ENCODE measurements at places on chromosomes 2 and 18.
A peak's percentile ranks its signal among the peaks of the same experiment; 100 is the strongest.

- no peak for DNase-seq
- no peaks in the 10 kb centered on the region for H3K36me3 ChIP-seq
- no peaks in the 10 kb centered on the region for H3K27me3 ChIP-seq
- H3K4me3 ChIP-seq, result no peak overlapping the region
These were observed 35.0 kb downstream of the TMEFF2 start for GRCh38 chr2:192159736-192160135.

DNA sequence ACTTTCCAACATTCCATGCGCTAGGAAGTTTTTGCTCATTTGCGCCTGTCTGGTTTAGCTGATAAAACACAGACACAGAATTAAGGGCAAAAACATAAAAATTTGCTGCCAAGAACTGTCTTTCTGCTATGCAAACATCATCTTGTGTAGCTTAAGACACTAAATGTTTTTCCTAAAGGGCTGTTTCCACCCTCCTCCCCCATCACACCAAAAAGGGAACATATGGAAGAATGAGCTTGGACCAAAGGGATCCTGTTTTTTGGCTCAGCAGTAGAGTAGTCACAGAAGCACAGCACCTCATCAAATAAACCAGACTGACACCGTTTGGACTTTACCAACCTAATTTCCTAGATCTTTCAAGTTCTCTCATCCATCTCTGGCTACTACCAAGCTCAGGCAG, 210.1 kb downstream of the ZNF521 start:
- no peaks in the 10 kb centered on the region for H3K4me1 ChIP-seq
- no peak overlapping the region for H3K4me3 ChIP-seq
- no peaks in the 10 kb centered on the region for H3K36me3 ChIP-seq
- no peak overlapping the region for H3K27ac ChIP-seq
- no peak for DNase-seq
- H3K27me3 ChIP-seq, result no peaks in the 10 kb centered on the region

DNA sequence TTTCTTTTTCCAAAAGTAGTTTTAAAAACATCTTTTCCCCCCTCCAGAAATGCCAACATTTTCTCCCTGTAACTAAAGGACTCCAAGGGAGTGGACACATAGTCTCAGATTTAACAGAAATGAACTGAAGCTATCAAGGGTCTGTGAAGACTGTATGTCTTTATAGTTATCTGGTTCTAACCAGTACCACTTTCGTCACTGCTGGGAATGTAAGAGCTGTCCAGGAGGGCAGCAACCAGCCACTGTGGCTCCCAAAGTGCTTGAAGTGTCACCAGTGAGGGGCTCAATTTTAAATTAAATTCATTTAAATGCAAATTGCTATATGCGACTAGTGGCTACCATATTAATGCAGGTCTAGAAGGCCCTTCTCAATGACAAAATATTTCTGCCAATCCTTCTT, 15.0 kb downstream of the RNF149 start:
- DNase-seq, result no peak
- H3K27ac ChIP-seq, result no peak overlapping the region
- no peaks in the 10 kb centered on the region for H3K27me3 ChIP-seq
- peaks cover 11% of the 10 kb centered on the region for H3K4me1 ChIP-seq

DNA sequence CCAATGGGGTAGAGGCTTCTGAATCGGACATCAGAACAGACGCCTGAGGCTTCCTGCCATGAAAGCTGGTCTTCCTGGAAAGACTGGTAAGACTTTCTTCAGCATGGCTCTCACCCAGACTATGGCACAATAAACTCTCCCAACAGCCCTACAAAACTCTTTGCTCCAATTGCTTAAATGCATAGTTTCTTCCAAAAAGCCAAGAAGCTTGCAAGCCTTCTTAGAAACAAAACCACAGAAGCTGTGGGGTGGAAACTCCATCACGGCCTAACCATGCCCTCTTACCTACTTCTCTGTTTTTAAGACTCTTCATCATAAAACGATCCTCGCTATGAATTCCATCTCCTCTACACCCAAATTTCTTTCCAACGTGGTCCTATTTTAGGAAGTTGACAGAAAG, 48.2 kb downstream of the PAX8 start:
- H3K4me1 ChIP-seq, result no peaks in the 10 kb centered on the region
- H3K36me3 ChIP-seq, result no peaks in the 10 kb centered on the region
- H3K27me3 ChIP-seq, result no peaks in the 10 kb centered on the region

DNA sequence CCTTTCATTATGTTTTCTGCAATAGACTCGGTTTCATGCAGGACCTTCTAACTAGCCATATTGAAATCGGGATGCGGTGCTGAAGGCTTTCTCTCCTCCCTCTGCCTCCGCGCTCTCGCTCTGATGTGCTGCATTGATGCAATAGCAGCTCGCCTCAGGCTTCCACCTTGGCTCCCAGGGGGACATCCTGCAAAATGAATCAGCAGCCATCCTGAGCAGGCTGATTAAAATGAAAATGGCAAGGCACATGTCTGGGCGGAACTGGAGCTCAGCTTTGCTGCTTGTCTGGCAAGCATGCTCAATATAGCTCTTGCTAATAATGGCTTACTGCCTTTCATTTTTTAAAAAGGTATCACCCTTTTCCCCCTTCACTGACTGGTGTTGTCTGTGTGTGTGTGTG, 806 bp upstream of the MYT1L start:
- no peak for DNase-seq
- no peaks in the 10 kb centered on the region for H3K4me1 ChIP-seq
- no peak overlapping the region for H3K27ac ChIP-seq
- H3K36me3 ChIP-seq, result no peaks in the 10 kb centered on the region

- H3K27ac ChIP-seq, result no peak overlapping the region
- no peak overlapping the region for H3K4me3 ChIP-seq
- H3K36me3 ChIP-seq, result no peaks in the 10 kb centered on the region
- no peak for DNase-seq
- H3K27me3 ChIP-seq, result no peaks in the 10 kb centered on the region
These were observed 390.4 kb downstream of the SOX11 start for GRCh38 chr2:6082625-6083018.

GRCh38 chr2:201794294-201794693, 12.0 kb upstream of the CDK15 start:
- DNase-seq, result no peak
- H3K27ac ChIP-seq, result no peak overlapping the region
- H3K27me3 ChIP-seq, result no peaks in the 10 kb centered on the region
- H3K36me3 ChIP-seq, result no peaks in the 10 kb centered on the region

GRCh38 chr18:72174972-72175649, 369.0 kb downstream of the CBLN2 start:
- DNase-seq, result no peak
- no peak overlapping the region for H3K27ac ChIP-seq
- H3K36me3 ChIP-seq, result no peaks in the 10 kb centered on the region
- no peaks in the 10 kb centered on the region for H3K4me1 ChIP-seq
- no peak overlapping the region for H3K4me3 ChIP-seq

DNA sequence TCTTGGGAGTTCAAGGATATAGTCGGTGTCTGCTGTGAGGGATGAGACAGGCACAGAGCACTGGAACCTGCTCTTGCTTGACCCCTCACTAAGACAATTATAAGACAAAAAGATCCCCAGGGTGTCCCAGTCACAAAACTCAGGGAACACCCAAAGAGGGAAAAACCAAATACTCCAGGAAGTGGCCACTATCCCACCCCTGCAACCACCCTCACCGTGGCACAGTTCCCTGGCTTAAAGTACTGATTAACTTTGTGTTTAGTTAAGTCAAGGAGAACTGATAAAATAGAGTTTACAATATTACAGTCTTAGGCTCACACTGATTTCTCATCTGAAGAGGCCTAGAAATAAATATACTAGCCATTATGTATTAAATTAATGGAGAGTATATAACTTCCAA, 13.5 kb downstream of the IL36B start:
- no peak overlapping the region for H3K4me3 ChIP-seq
- no peak for DNase-seq
- no peak overlapping the region for H3K27ac ChIP-seq
- no peaks in the 10 kb centered on the region for H3K36me3 ChIP-seq

DNA sequence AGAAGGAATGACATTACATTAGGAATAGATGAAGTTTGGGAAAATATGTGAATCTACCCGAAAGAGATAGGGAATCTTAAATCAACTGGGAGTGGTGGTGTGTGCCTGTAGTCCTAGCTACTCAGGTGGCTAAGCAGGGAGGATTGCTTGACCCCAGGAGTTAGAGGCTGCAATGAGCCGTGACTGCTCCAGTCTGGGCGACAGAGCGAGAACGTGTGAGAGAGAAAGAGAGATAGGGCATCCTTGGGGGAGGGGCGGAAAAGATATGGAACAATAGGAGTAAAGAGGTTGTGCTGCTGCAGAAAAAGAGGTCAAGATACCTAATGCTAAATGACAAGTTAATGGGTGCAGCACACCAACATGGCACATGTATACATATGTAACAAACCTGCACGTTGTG, 47.1 kb upstream of the ADAM23 start:
- no peaks in the 10 kb centered on the region for H3K27me3 ChIP-seq
- H3K27ac ChIP-seq, result no peak overlapping the region
- H3K4me3 ChIP-seq, result no peak overlapping the region
- DNase-seq, result no peak
- no peaks in the 10 kb centered on the region for H3K4me1 ChIP-seq
- H3K36me3 ChIP-seq, result no peaks in the 10 kb centered on the region

DNA sequence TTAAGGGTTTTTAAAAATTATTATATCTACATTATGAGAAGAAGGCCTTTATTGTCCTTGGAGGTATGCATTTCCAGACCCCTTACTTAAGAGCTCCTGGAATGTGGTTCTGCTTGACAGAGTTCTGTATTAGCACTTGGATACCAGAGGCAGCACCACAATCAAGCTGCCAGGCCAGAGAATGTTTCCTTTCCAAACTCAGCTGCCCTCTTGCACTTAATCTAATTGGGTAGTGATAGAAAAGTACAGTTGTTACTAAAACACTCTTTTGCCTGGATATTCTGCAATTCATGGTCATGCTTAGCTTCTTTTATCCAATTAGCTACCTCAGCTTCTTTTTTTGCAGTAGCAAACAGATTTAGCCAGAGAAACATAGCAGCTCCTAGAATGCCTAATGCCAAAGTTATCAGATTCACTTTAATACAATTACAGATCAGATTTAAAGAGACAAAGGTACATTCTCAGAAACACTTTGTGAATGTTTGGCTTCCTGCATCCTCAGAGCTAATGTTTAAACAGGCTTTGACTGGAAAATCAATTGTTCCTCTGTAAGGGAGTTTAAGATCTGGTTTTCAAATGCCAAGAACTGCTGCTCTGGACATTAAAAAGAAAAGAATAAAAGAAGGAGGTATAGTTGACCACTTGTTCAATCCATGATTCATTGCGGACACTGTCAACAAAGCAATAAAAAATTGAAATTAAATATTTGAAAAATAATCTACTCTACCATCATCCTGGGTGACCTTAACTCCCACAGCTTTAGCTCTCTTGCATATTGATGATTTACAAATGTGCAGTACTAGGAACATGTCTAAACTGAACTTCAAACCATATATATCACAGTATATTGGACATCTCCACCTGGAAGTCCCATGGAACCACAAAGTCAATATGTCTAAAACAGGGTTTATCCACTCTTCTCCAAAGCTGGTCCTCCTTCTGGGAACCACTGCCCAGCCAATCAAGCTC, 12.8 kb downstream of the NOSTRIN start:
- DNase-seq, result no peak
- no peaks in the 10 kb centered on the region for H3K4me1 ChIP-seq
- H3K36me3 ChIP-seq, result no peaks in the 10 kb centered on the region
- H3K4me3 ChIP-seq, result no peak overlapping the region
- H3K27ac ChIP-seq, result no peak overlapping the region

GRCh38 chr18:39487932-39488331, 1922.3 kb upstream of the CELF4 start:
- H3K4me1 ChIP-seq, result no peaks in the 10 kb centered on the region
- H3K36me3 ChIP-seq, result no peaks in the 10 kb centered on the region
- no peak overlapping the region for H3K27ac ChIP-seq
- DNase-seq, result no peak
- no peak overlapping the region for H3K4me3 ChIP-seq

- H3K36me3 ChIP-seq, result peaks cover 4% of the 10 kb centered on the region
- H3K4me1 ChIP-seq, result no peaks in the 10 kb centered on the region
- H3K4me3 ChIP-seq, result no peak overlapping the region
- H3K27me3 ChIP-seq, result no peaks in the 10 kb centered on the region
- DNase-seq, result peak; percentile 11
These were observed 98.2 kb downstream of the EIPR1 start for GRCh38 chr2:3279236-3279960.

GRCh38 chr2:75503048-75503607, 57.6 kb downstream of the EVA1A start:
- DNase-seq, result no peak
- no peaks in the 10 kb centered on the region for H3K27me3 ChIP-seq

DNA sequence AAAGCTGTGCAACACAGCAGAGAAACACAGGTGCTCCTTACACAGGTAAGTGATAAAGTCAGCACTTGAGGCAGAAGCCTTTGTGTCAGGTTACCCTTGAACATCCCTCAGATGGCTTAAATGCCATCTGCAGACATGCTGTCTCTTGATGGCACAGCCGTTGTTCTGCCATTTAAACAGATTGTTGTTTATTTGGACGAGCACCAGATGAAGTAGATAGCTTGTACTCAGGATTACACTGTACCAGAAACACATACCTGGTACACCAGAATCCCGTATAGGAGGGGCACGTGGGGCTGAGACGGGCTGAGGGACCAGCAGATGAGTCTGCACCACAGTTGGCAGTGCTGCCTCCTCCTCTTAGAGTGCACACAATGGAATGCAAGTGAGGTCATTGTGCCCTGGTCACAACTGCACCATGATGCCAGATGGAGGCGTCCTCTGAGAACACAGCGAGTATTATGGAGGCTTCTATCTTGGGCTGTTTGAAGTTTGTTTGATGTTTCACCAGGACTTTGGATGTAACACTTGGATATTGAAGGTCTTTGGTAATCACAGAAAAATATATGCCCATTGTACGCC, 143.0 kb downstream of the TANC1 start:
- H3K27ac ChIP-seq, result no peak overlapping the region
- no peak overlapping the region for H3K4me3 ChIP-seq
- no peaks in the 10 kb centered on the region for H3K36me3 ChIP-seq
- no peaks in the 10 kb centered on the region for H3K4me1 ChIP-seq
- H3K27me3 ChIP-seq, result no peaks in the 10 kb centered on the region

DNA sequence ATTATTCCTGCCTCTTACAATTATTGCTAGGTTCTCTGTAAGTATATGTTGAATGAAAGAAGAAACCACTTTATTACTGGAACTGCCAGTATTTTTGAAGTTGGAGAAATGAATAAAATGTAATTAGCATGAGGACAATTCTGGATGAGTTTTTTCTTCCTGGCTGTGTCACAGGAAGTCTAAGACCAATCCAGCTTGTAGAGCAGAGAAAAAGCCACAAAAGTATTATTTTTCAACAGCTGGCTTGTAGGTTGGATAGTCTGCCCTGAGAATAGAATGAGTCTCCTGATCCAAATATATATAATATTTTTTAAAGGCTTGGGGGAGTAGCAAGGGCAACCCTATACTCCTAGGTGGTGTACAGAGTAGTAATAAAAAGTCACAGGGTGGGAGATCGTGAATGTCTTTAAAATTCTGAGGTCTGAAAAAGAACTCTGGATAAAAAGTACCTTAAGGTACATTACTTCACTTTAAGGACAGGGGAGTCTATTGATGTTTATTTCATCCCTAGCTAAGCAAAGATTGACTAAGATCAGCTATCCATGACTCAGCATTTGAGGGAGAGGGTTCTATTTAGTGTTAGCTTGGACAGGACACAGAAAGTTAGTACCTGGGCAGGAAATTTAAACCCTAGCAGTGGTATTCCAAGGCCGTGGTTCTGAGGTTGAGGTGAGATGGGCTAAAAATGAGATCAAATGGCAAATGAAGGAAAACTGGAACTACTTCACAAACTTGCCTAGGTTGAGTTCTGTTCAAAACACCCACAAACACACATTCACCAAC, 31.7 kb downstream of the SLC40A1 start:
- DNase-seq, result no peak
- H3K36me3 ChIP-seq, result no peaks in the 10 kb centered on the region
- H3K27ac ChIP-seq, result peak overlapping the region; percentile 82

Data from ascending aorta (tissue), 2 donors.